ENCODE measurements at places on chromosomes 5 and 9. TPM values are rescaled to one million over a fixed set of nuclear protein-coding genes. Genes with fewer than 3 reads are reported as not detected.
A peak's percentile ranks its signal among the peaks of the same experiment; 100 is the strongest.

DNA sequence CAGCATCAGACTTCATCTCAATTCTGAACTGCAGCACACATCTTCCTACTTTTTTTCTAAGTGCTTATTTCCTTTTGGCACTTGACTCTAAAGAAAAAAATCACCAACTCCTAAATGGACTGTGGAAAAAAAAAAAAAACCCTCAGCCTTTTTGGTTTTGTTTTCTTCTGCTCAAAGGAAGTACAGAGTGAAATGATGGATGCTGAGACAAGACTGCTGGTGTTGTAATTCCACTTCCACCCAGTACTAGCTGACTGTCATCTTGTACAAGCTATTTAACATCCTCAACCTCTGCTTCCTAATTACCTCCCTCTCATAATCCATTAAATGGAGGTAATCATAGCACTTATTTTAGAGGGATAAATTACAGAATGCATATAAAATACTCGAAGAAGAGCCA, 171.5 kb upstream of the GNA14 start:
- peaks cover 20% of the 10 kb centered on the region for H3K4me1 ChIP-seq
- no peaks in the 10 kb centered on the region for H3K27me3 ChIP-seq
- H3K36me3 ChIP-seq, result no peaks in the 10 kb centered on the region
- H3K4me3 ChIP-seq, result no peak overlapping the region
- peak overlapping the region; percentile 11 for H3K27ac ChIP-seq

GRCh38 chr5:174472956-174473355, 251.4 kb upstream of the MSX2 start:
- no peaks in the 10 kb centered on the region for H3K4me1 ChIP-seq
- no peaks in the 10 kb centered on the region for H3K36me3 ChIP-seq
- DNase-seq, result no peak
- H3K4me3 ChIP-seq, result no peak overlapping the region
- H3K27ac ChIP-seq, result no peak overlapping the region

- no peaks in the 10 kb centered on the region for H3K4me1 ChIP-seq
- H3K27me3 ChIP-seq, result no peaks in the 10 kb centered on the region
- no peak for DNase-seq
- H3K4me3 ChIP-seq, result no peak overlapping the region
Observed at GRCh38 chr5:136423944-136424606, 58.7 kb upstream of the TRPC7 start.

- no peaks in the 10 kb centered on the region for H3K27me3 ChIP-seq
- DNase-seq, result no peak
- H3K27ac ChIP-seq, result no peak overlapping the region
- no peaks in the 10 kb centered on the region for H3K4me1 ChIP-seq
Observed at GRCh38 chr5:120706877-120707276, 242.8 kb downstream of the PRR16 start.

DNA sequence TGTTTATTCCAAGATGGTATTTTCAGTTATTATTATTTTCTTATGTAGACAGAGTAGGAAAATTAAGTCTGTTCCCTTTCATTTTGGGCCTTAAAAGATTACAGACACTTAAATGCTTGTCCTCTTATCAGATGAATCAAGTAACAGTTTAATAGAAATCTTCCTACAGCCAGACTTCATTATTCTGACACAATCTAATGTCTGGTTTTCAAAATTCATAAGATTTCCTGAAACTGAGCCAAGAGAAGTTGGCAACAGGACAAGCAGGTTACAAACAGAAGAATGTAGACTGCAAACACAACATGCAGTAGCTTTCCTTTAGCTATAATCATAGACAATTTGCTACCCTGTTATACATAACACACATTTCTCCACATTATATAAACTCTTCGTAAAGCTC, 130.5 kb downstream of the FBXL17 start:
- DNase-seq, result peak; percentile 17
- H3K36me3 ChIP-seq, result no peaks in the 10 kb centered on the region
- no peak overlapping the region for H3K27ac ChIP-seq
- peaks cover 18% of the 10 kb centered on the region for H3K4me1 ChIP-seq
- no peaks in the 10 kb centered on the region for H3K27me3 ChIP-seq

- no peaks in the 10 kb centered on the region for H3K36me3 ChIP-seq
- H3K4me3 ChIP-seq, result no peak overlapping the region
- no peak for DNase-seq
- no peaks in the 10 kb centered on the region for H3K27me3 ChIP-seq
Observed at GRCh38 chr5:31623249-31623648, 15.7 kb upstream of the PDZD2 start.

DNA sequence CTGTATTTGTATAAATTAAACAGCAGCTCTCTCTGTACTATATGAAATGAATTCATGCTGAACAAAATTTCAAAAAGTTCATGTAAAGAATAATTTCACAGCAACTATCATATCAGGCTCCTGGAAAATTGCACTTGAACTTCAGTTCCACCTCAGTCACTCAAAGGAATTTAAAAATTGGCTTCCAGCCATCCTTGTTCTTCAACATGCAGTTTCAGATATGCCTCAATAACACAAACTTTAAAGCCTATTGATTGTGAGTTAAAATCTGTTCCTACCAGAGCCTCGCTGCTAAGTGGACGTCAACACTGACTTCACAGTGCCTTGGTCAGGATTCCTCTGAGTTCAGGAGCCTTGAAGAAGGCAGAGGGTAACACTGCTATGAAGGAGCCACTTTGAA, 418.7 kb upstream of the WWC1 start:
- no peaks in the 10 kb centered on the region for H3K27me3 ChIP-seq
- no peak overlapping the region for H3K27ac ChIP-seq
- H3K36me3 ChIP-seq, result no peaks in the 10 kb centered on the region

DNA sequence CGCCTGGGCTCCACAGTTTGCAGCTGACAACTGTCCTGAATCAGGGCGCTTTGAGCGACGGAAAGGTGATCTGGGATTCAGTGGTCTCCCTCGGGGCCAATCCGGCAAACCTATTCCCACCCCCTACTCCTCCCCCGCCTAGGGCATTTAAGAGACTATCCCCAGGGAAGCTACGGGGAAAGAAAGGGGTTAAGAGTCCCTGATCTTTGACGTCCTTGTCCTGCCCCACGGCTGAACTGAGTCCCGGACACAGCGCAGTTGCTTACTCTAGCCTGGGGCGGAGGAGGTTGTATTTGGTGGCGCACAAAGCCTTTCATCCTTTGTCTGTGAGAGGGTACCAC, 3.4 kb downstream of the RORB start:
- H3K4me1 ChIP-seq, result peaks cover 9% of the 10 kb centered on the region
- peak overlapping the region; percentile 64 for H3K4me3 ChIP-seq
- H3K27ac ChIP-seq, result no peak overlapping the region
- no peaks in the 10 kb centered on the region for H3K27me3 ChIP-seq
- no peak for DNase-seq

DNA sequence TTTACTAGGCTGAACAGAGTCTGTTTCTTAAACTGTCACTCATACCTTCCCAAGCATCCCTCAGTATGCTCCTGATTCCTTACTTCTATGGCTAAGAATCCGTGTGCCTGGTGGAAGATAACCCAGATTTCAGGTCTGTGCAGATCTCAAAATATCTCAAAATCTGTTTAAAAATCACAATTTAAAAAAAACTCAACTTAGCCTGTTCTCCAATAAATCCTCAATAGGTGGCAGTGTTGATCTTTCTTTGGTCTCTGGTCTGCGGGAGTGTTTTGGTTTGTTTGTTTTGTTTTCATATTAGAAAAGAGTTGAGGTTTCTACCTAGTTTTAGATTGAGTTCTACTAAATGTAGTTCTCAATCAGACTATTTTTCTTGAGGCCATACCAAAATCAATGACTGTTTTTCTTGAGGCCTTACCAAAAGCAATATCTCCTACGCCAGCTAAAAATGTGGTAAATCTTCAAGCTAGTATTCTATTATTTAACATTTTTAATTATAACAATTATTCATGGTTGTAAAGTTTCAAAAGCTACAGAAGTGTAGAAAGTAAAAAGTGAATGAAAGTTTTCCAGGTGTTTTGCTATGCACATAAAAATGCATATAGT, 57.9 kb downstream of the TGFBR1 start:
- no peaks in the 10 kb centered on the region for H3K27me3 ChIP-seq
- no peaks in the 10 kb centered on the region for H3K36me3 ChIP-seq
- H3K4me3 ChIP-seq, result no peak overlapping the region
- H3K27ac ChIP-seq, result no peak overlapping the region

DNA sequence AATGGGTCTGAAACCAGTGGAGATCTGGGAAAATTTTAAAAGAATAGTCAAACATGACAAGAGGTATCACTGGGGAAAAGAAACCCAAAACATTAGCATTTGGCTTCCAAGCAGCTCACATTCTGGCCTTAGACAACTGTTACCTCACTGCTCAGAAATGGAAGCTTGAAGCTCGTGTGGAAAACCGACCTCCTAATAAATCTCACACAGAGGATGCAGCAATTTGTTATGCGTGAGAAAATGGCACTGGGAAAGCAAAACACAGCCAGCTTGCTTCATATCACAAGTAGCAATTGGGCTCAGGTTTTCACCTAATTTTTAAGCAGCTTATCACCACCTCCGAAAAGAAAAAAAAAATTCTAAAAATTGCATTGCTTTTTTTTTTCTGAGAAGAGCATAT, 103.3 kb upstream of the TAS2R1 start:
- H3K4me1 ChIP-seq, result no peaks in the 10 kb centered on the region
- no peak for DNase-seq
- no peak overlapping the region for H3K4me3 ChIP-seq
- H3K27ac ChIP-seq, result no peak overlapping the region
- H3K27me3 ChIP-seq, result no peaks in the 10 kb centered on the region

DNA sequence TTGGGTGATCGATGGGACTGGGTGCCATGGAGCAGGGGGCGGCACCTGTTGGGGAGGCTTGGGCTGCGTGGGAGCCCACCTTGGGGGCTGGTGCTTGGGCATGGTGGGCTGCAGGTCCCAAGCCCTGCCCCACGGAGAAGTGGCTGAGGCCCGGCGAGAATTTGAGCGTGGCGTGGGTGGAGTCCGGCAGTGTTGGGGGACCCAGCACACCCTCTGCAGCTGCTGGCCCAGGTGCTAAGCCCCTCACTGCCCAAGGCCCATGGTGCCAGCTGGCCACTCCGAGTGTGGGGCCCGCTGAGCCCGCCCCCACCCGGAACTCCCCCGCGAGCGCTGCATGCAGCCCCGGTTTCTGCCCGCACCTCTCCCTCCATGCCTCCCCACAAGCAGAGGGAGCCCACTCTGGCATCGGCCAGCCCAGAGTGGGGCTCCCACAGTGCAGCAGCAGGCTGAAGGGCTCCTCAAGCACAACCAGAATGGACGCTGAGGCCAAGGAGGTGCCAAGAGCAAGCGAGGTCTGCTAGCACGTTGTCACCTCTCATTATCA, 1178.6 kb upstream of the CDH10 start:
- H3K4me3 ChIP-seq, result no peak overlapping the region
- no peaks in the 10 kb centered on the region for H3K4me1 ChIP-seq
- H3K27ac ChIP-seq, result no peak overlapping the region
- no peaks in the 10 kb centered on the region for H3K36me3 ChIP-seq
- no peaks in the 10 kb centered on the region for H3K27me3 ChIP-seq

DNA sequence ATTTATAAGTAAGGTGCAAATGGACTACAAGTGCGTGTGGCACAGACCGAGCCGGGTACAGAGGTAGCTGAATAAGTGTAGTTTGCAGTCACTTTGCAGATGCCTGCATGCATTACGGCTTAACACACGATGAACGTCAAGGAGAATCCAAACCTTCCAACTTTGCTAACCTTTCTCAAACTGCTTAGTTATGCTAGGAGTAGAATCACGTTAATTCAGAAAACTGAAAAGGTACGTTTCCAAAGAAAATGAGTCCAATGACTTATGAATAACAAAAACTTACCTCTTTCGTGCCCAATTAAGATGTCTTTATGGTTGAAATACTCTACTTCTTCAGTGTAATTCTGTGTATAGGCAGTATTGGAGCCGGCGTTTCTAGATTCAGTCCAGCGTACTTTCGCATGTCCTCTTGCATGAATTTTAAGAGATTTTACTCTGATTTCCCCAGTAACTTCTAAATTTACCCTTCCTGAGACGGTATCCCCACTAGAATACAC, 539 bp downstream of the ARRDC3 start:
- no peaks in the 10 kb centered on the region for H3K36me3 ChIP-seq
- peak overlapping the region; percentile 77 for H3K4me3 ChIP-seq
- DNase-seq, result no peak
- H3K27me3 ChIP-seq, result no peaks in the 10 kb centered on the region
- H3K4me1 ChIP-seq, result peaks cover 23% of the 10 kb centered on the region

GRCh38 chr5:21704974-21705668, 1148.0 kb downstream of the CDH12 start:
- DNase-seq, result no peak
- no peak overlapping the region for H3K4me3 ChIP-seq
- H3K36me3 ChIP-seq, result no peaks in the 10 kb centered on the region
- no peaks in the 10 kb centered on the region for H3K27me3 ChIP-seq
- H3K27ac ChIP-seq, result no peak overlapping the region
- no peaks in the 10 kb centered on the region for H3K4me1 ChIP-seq

DNA sequence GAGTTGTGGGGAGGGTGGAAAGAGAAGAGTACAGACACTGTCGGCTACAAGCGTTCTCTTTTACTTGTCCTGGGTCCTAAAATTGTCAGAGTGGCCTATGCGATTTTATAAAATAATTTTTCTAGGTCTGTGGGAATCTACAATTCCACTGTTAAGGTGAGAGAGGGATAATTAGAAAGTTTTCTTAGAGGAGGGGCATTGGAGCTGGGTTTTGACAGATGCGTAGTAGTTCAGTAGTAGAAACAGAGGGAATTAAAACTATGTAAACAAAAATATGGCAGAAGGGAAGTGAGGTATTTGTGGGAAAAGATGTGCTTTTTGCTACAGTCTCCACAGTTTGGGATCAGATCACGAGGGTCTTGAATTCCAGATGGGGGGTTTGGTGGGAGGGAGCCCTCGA, 129.1 kb upstream of the SHB start:
- no peak overlapping the region for H3K4me3 ChIP-seq
- no peaks in the 10 kb centered on the region for H3K4me1 ChIP-seq
- no peak overlapping the region for H3K27ac ChIP-seq
- H3K36me3 ChIP-seq, result no peaks in the 10 kb centered on the region

DNA sequence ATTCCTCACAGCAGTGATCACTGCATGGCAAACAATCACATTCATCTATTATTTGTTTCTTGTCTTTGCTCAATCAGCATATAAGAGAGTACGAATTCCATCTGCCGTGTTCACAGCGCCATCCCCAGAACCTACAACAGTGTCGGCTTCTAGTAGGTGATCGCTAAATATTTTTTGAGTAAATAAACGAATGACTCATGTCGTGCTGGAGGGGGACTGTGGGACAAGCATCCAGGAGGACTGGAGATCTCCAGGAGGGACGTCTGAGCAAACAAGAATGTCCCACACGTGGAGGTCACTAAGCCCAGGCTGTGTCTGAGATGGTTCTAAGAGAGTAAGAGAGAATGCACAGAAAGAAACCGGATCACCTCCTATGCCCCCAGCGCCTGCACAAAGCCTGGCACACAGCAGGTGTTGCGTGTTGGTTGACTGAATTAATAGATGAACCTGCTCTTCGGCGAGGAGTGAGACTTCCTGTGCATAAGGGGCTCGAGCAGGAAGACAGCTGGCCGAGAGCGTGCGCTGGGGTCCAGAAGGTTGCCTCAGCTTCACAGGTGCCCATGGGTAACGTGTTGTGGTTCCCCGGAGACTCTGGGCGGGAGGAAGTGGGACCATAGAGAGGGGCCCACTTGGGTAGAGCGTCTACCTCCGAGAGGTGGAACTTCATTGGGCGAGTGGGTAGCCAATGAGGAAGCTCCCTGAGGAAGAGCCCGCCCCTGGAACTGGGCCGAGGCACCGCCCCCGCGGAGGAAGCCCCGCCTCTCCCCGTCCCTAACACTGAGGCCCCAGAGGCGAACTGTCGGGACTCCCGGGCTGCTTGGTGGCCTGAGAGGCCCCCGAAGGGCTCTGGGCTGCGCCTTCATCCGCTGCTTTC, 193.0 kb downstream of the MELK start:
- H3K27me3 ChIP-seq, result peaks cover 33% of the 10 kb centered on the region
- H3K27ac ChIP-seq, result no peak overlapping the region
- H3K4me3 ChIP-seq, result no peak overlapping the region
- H3K4me1 ChIP-seq, result no peaks in the 10 kb centered on the region

Gene MEIKIN
- not detected for total RNA-seq

Gene ZNF483
- 11.3 TPM for total RNA-seq

Gene SLC38A9
- 5.2 TPM for total RNA-seq

Gene SEMA5A
- total RNA-seq, result 48.2 TPM

Gene C5orf58
- total RNA-seq, result not detected

Gene PCDHB11
- 1.3 TPM for total RNA-seq

Gene SHOC1
- total RNA-seq, result not detected

Gene SPATA31D1
- not detected for total RNA-seq
